Left renal pelvis (tissue), 4 donors: ENCODE measurements at places on chromosomes 16 and 17. TPM values are rescaled to one million over a fixed set of nuclear protein-coding genes. Genes with fewer than 3 reads are reported as not detected.

Gene SLC16A13
- 1.5 TPM for polyA plus RNA-seq

Gene SULT1A4
- 18.8 TPM for polyA plus RNA-seq

Gene CAPNS2
- 0.24 TPM for polyA plus RNA-seq

Gene TXNL4B
- polyA plus RNA-seq, result 14.3 TPM

Gene TEX19
- polyA plus RNA-seq, result not detected

Gene PDIA2
- polyA plus RNA-seq, result 1.2 TPM

Gene TBC1D3C
- 0.33 TPM for polyA plus RNA-seq

Gene GAS2L2
- polyA plus RNA-seq, result 0.10 TPM

Gene HSDL1
- polyA plus RNA-seq, result 36.6 TPM

Gene C17orf67
- polyA plus RNA-seq, result 1.4 TPM

Gene SPATA22
- polyA plus RNA-seq, result 0.53 TPM

Gene DNAAF8
- polyA plus RNA-seq, result 0.86 TPM

Gene KCTD19
- 2.3 TPM for polyA plus RNA-seq

Gene EFCAB13
- polyA plus RNA-seq, result 4.6 TPM

Gene EFCAB5
- polyA plus RNA-seq, result 0.87 TPM

Gene PITPNM3
- polyA plus RNA-seq, result 16.5 TPM

Gene CTRB1
- 0.15 TPM for polyA plus RNA-seq

Gene TPSD1
- not detected for polyA plus RNA-seq

Gene E4F1
- polyA plus RNA-seq, result 13.8 TPM

Gene EPN3
- polyA plus RNA-seq, result 12.4 TPM

Gene NFATC2IP
- 32.4 TPM for polyA plus RNA-seq

Gene CRYBA1
- polyA plus RNA-seq, result not detected

Gene TTYH2
- 15.8 TPM for polyA plus RNA-seq

Gene ABCA9
- polyA plus RNA-seq, result 4.4 TPM

Gene ANKRD40CL
- 0.17 TPM for polyA plus RNA-seq

Gene WNT3
- 2.4 TPM for polyA plus RNA-seq

Gene CHST5
- 0.56 TPM for polyA plus RNA-seq
